AG04450 (cell line): ENCODE measurements at places on chromosomes 12 and 14. TPM values are rescaled to one million over a fixed set of nuclear protein-coding genes. Genes with fewer than 3 reads are reported as not detected.
A peak's percentile ranks its signal among the peaks of the same experiment; 100 is the strongest.

- DNase-seq, result no peak
Observed at GRCh38 chr14:23600322-23600707, 21.7 kb upstream of the JPH4 start.

GRCh38 chr14:56821177-56821576 is 10.9 kb upstream of the OTX2 start:
- no peak for DNase-seq

Gene SALL2
- polyA plus RNA-seq, result 15.0 and 17.1 TPM in 2 replicates

Gene KRT74
- polyA plus RNA-seq, result not detected in 2 replicates

Gene HOXC9
- polyA plus RNA-seq, result not detected in 2 replicates

- DNase-seq, result no peak
Observed at GRCh38 chr12:48696626-48697025, 14.6 kb upstream of the KANSL2 start.

DNA sequence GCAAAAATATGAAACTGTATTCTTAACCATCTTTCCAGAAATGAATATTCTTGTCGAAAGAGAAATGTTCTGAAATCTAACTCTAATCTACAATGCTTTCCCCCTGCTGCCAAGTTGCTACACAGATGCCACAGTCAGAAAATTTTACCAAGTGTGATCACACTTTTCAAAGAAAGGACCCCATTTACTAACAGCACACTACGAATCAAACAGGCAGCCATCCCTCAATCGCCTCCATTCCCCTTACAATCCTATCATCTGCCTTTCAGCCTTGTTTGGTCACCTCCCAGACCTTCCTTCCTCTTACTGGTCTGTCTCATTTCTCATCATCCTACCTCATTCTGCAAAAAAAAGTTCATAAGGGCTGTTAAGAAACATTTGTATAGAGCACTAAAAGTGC is 190.1 kb downstream of the MED13L start:
- no peak for DNase-seq

GRCh38 chr12:62523619-62524018 is 57.0 kb downstream of the MON2 start:
- no peak for DNase-seq

Gene TPPP2
- not detected in 2 replicates for polyA plus RNA-seq

GRCh38 chr14:68843471-68844209 is 50.8 kb upstream of the ZFP36L1 start:
- peak; percentile 34 for DNase-seq

DNA sequence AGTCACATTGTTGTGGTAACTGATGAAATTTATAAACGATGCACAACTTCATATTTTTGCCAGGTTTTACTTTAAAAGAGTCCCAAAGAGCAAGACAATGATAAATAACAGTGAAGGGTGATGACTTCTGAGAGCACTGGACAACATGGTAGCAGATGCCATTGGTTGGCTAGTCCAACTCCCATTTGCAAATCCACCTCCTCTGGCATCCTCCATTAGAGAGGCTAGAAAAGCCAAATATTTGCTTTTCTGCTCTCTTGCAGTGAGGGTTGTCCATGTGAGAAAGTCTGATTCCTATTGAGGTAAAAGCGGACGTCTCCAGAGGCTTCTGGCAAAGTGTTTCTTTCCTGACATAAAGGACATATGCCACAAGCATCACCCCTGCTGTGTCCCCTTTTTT is 89.6 kb upstream of the BMP4 start:
- DNase-seq, result no peak

GRCh38 chr14:78974691-78975090 is 804.5 kb downstream of the NRXN3 start:
- DNase-seq, result no peak

Gene RIN3
- 3.7 and 5.6 TPM in 2 replicates for polyA plus RNA-seq

DNA sequence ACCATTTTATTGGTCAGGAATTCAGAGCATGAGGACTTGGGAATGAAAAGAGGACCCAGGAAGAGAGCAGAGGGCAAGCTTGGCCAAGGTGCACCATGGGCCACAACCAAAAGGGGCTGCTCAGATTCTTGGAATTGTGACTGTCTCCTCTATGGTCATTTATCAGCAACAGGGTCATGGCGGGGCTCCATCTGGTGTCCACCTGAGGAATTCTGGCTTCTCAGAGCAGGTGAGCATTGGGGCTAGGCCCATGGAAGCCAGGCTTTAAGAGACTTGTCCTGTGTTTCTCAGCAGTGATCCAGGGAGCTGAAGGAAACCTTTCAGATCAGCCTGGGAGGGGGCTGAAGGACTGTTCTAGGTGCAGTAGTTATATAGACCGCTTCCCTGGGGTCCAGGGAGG is 2.6 kb upstream of the RIN3 start:
- no peak for DNase-seq

Gene DAAM1
- polyA plus RNA-seq, result 5.9 and 9.8 TPM in 2 replicates

- no peak for DNase-seq
Observed at GRCh38 chr12:95077341-95077740, 3.9 kb upstream of the NR2C1 start.

GRCh38 chr12:22282283-22282682 is 52.2 kb downstream of the ST8SIA1 start:
- no peak for DNase-seq

Gene RNFT2
- 2.1 and 2.3 TPM in 2 replicates for polyA plus RNA-seq

Gene RFLNA
- polyA plus RNA-seq, result not detected in 2 replicates
